ENCODE measurements at places on chromosomes 6 and 20.

- H3K4me3 ChIP-seq: no peak overlapping the region
- H3K27me3 ChIP-seq: peaks cover 7% of the 10 kb centered on the region
- no peak for DNase-seq
- H3K27ac ChIP-seq: no peak overlapping the region
- no peaks in the 10 kb centered on the region for H3K4me1 ChIP-seq
Observed at GRCh38 chr6:17865798-17866725, 121.4 kb downstream of the KIF13A start.

DNA sequence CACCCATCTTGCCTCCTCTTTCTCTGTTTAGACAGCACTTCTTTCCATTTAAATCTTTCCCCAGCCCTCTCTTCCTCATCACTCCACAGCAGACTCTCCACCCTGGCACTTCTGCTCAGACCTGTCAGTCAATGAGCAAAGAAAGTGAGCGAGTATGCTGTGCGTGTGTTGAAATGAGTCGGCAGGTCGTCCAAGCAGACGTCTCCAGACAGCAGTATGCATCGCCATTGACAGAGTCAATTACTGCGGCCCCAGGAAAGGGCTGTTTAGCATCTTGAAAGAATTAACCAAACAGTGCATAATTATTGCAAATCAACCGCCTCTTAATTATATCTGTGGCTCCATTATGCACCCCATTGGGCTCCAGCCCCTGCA is 54.8 kb upstream of the KCNG1 start:
- H3K4me1 ChIP-seq: no peaks in the 10 kb centered on the region
- peaks cover 53% of the 10 kb centered on the region for H3K27me3 ChIP-seq
- H3K36me3 ChIP-seq: no peaks in the 10 kb centered on the region
- no peak for DNase-seq
- no peak overlapping the region for H3K4me3 ChIP-seq

DNA sequence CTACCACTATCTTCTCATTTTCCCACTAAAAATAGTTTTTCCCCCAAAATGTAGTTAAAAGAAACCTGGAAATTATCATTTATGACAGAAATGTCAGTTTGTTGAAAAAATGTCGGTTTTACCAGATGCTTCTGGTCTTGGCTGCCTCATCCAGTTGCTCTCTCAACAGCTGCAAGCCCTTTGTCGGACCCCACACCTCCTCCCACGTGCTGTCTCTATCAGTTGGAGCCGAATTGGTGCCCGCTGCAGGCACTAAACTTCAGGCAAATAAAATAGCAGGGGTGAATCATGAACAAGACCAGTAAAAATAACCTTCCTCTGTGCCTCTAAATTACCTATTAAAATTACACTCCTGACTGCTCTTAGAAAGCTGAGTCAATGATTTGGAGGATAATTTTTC is 129.5 kb upstream of the CEP162 start:
- no peak overlapping the region for H3K27ac ChIP-seq
- no peak overlapping the region for H3K4me3 ChIP-seq
- H3K4me1 ChIP-seq: no peaks in the 10 kb centered on the region
- H3K27me3 ChIP-seq: no peaks in the 10 kb centered on the region

DNA sequence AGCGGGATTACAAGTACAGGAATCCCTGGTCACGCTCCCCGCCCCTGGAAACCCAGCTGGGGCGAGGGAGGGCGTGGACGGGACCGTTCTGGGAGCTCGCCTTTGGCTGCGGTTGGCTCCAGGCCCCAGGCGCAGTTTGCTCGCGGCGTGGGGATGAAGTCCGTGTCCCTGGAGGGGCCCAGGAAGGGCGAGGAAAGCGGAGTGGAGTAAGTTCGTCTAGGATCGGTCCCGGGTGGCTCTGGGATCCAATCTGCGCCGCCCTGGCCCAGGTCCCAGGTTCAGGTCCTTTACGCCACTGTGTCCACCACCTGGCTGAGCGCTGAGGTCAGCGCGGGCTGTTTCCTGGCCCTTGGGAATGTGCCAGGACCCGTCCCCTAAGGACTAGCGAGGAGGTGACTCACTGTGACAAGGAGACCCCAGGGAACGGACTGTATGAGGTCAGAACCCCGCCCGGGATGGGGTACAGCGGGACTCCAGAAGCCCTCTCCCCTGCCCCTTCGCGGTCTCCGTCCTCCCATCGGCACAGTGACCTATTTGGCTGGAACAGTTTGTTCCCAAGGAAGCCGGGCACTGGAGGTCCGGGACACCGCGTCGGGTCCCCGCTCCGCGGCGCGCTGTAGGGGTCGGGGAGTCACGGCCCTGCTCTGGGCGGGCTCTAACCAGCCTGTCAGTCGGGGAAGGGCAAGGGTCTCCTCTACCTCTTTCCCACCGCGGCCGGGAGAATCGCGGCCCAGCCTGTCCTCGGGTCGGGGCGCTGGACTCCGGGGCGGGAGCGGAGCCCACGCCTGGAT is 724 bp downstream of the CDKN1A start:
- H3K4me1 ChIP-seq: peaks cover 64% of the 10 kb centered on the region
- DNase-seq: peak; percentile 33
- peak overlapping the region; percentile 91 for H3K4me3 ChIP-seq
- peaks cover 4% of the 10 kb centered on the region for H3K36me3 ChIP-seq
- peak overlapping the region; percentile 91 for H3K27ac ChIP-seq

DNA sequence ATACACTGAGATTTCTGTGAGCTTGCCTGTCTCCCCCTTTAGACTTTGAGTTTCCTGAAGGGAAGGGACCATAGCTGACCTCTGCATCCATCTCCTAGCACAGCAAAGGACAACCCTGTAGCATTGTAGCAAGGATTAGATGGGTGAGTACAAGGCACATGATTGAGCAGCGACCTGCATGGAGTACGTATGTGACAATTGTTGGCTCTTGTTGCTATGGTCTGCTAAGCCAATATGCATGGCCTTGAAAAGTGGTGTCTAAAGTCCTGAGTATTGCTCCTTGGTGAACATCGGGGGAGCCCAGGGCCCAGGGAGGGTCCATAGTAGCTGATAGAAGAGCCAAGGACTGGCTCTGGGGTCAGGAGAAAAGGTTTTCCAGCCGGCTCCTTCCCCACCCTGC is 365.0 kb upstream of the CHD6 start:
- no peak overlapping the region for H3K4me3 ChIP-seq
- H3K27ac ChIP-seq: no peak overlapping the region
- no peak for DNase-seq
- no peaks in the 10 kb centered on the region for H3K36me3 ChIP-seq

DNA sequence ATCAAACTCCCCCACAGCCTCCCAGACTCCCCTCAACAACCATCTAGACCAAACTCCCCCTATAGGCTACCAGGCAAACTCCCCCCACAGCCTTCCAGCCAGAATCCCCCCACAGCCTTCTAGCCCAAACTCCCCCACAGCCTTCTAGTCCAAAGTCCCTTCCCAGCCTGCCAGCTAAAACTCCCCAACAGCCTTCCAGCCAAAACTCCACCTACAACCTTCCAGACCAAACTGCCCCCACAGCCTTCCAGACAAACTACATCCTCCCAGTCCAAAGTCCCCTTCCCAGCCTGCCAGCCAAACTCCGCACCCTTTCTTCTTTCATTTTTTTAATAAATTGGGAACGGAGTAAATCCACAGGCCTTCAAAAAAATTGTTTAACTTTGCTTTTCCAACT is 37.4 kb upstream of the SYNDIG1 start:
- H3K27me3 ChIP-seq: no peaks in the 10 kb centered on the region
- no peak overlapping the region for H3K4me3 ChIP-seq
- no peaks in the 10 kb centered on the region for H3K4me1 ChIP-seq
- no peak for DNase-seq
- no peak overlapping the region for H3K27ac ChIP-seq

DNA sequence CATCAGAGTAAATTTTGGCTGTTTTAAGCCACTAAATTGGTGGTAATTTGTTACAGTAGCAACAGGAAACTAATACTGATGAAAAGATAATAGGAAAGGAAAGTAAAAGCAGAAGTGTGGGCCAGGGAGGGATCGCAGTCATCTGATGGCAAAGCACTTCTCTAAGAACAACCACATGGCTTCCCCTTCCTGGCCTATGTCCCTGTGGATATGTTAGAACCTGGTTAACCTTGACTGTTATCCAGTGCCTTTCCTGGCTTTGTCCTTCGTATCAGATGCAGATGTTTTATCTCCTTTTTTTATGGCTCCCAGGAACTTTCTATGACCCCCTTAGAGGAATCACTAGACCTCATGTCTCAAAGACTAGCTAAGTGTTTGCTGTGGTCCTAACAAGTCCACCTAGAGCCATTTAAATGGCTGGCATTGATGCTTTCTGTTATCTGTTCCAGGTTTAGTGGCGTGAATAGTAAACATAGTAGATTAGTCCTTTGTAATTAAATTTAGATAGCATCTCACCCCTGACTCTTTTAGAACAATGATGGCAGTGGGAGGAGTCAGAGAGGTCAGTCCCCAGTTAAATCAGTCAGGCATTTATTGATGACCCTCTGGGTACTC is 79.2 kb upstream of the PHACTR2 start:
- DNase-seq: no peak
- no peaks in the 10 kb centered on the region for H3K27me3 ChIP-seq
- H3K36me3 ChIP-seq: no peaks in the 10 kb centered on the region
- H3K4me3 ChIP-seq: no peak overlapping the region

- no peaks in the 10 kb centered on the region for H3K36me3 ChIP-seq
- no peaks in the 10 kb centered on the region for H3K4me1 ChIP-seq
- H3K4me3 ChIP-seq: no peak overlapping the region
- no peak for DNase-seq
- H3K27ac ChIP-seq: no peak overlapping the region
Observed at GRCh38 chr6:117317261-117317660, 51.9 kb downstream of the VGLL2 start.

- peak overlapping the region; percentile 93 for H3K27ac ChIP-seq
- peak overlapping the region; percentile 97 for H3K4me3 ChIP-seq
- no peaks in the 10 kb centered on the region for H3K27me3 ChIP-seq
- peaks cover 22% of the 10 kb centered on the region for H3K36me3 ChIP-seq
- peaks cover 46% of the 10 kb centered on the region for H3K4me1 ChIP-seq
- DNase-seq: no peak
Observed at GRCh38 chr6:134177236-134177635, 124.8 kb upstream of the SLC2A12 start.

- no peak overlapping the region for H3K4me3 ChIP-seq
- no peak overlapping the region for H3K27ac ChIP-seq
- no peaks in the 10 kb centered on the region for H3K27me3 ChIP-seq
- no peak for DNase-seq
- peaks cover 8% of the 10 kb centered on the region for H3K4me1 ChIP-seq
Observed at GRCh38 chr6:20943922-20944321, 409.7 kb downstream of the CDKAL1 start.

- peaks cover 29% of the 10 kb centered on the region for H3K27me3 ChIP-seq
- no peak overlapping the region for H3K27ac ChIP-seq
- H3K4me3 ChIP-seq: no peak overlapping the region
- H3K4me1 ChIP-seq: no peaks in the 10 kb centered on the region
Observed at GRCh38 chr6:4693173-4693970, 82.8 kb upstream of the CDYL start.

DNA sequence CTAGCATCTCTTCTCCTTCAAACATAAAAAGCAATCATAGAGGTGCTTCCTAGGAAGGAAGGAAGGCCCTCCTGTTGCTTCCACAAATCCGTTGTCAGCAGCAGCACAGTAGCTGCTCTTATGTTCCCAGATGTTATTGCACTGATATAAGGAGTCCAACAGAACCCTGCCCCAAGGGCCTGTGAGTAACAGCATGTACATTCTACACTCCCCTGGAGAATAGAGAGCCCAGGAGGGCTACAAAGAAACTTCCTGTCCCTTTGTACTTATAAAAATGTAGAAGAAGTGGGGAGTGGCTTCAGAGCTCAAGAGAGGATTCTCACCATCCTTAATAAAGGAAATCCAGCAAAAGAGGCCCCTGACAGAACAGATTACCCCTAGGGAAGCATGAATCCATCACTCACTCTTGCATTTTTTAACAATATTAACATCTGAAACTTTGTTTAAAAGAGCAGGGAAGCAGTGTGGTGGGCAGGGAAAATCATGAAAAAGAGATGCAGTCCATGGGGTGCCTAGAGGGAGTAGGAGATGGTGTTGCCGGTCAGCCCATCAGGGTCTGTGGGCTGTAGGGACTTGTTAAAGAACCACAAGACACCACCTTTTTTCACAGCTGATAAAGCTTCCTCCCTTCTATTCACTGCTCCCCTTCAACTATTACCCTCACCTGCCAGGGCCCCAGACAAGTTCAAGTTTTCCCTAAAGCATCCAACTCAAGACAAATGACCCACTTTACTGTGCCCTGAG is 104.5 kb upstream of the ADGRF1 start:
- H3K4me1 ChIP-seq: no peaks in the 10 kb centered on the region
- H3K27me3 ChIP-seq: peaks cover 8% of the 10 kb centered on the region
- H3K27ac ChIP-seq: no peak overlapping the region
- H3K4me3 ChIP-seq: no peak overlapping the region

DNA sequence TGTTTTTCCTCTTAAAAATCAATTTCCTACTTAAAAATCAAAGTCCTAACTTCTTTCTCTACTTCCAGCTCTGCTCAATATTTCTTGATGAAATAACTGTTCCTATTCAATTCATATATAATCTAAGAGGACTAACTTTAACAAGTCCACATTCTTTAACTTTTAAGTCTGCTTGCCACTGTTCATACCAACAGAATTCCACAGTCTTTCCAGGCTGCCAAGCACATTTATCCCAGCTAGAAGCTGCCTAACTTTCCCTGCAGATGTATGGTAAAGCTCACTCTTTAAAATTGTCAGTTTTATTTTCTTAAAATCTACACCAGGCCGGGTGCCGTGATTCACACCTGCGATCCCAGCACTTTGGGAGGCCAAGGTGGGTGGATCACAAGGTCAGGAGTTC is 11.5 kb downstream of the CALHM6 start:
- H3K4me3 ChIP-seq: no peak overlapping the region
- H3K36me3 ChIP-seq: no peaks in the 10 kb centered on the region
- H3K27ac ChIP-seq: no peak overlapping the region
- no peak for DNase-seq
